Foreskin keratinocyte (primary cell): ENCODE measurements at places on chromosomes 4 and X. TPM values are rescaled to one million over a fixed set of nuclear protein-coding genes. Genes with fewer than 3 reads are reported as not detected.

GRCh38 chr4:32631831-32632230, 1911.7 kb downstream of the PCDH7 start:
- no peak for DNase-seq

GRCh38 chr4:169675825-169676224, 55.4 kb downstream of the CLCN3 start:
- no peak for DNase-seq

Gene RPS3A
- 1,815 and 1,913 TPM in 2 replicates for total RNA-seq

DNA sequence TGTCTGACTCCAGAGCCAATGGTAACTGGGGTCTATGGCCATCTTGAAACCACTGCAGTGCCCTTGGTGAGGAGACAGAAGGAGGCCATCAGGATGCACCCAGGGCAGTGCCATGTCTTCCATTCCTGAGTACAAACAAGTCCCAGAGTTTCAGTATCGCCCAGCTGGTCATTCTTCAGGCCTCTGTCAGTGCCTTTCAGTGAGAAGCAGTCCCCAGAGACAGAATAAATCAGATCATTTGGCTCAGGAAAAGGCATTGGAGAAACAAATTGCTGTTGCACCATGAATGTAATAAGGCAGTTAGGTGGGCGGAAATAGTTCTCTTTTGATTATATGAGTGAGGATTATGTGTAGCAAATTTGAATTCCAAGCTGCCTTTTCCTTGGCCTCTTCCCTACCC, 21.3 kb downstream of the ADGRG4 start:
- no peak for DNase-seq

- peak; percentile 90 for DNase-seq
Observed at GRCh38 chr4:167903291-167903721, 189.0 kb upstream of the ANXA10 start.

GRCh38 chrX:11412715-11413623, 119.8 kb downstream of the AMELX start:
- no peak for DNase-seq

Gene FREM3
- not detected in 2 replicates for total RNA-seq

Gene C1QTNF7
- total RNA-seq: not detected in 2 replicates

DNA sequence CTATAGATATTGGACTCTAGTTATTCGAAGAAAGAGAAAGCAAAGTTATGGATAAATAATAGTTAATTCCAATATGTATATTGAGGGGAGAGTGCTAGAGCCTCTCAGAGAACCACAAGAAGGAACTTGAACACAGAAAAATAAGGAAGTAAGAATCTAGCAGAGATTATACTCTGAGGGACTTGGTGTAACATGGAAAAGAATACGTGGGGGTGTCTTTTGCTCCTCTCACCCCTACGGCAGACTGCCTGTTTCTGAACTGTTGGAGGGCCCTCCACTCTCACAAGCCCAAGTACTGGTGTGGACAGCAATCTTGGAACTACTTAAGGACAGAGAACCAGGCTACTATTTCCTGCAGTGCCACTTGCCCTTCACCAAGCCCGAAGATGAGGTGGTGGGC, 1174.4 kb upstream of the PCDH10 start:
- DNase-seq: no peak

DNA sequence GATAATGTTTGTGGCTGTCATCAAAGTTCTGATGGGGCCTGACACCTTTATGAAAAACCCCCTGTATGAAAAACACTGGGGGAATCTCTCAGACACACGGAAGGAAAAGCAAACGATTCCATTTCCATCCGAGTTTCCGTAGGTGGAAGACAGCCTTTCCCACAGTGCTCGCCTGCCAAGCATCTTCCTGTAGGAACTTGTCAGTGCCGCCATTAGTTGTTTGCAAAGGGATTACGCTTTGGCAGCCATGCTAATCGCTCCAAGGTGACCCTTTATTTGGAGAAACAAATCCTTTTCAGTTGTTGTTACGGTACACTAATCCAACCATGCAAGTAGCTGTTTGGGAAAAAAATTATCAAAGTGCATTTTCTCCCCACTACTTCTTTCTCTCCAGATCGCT, 44.4 kb upstream of the STOX2 start:
- DNase-seq: peak; percentile 38

DNA sequence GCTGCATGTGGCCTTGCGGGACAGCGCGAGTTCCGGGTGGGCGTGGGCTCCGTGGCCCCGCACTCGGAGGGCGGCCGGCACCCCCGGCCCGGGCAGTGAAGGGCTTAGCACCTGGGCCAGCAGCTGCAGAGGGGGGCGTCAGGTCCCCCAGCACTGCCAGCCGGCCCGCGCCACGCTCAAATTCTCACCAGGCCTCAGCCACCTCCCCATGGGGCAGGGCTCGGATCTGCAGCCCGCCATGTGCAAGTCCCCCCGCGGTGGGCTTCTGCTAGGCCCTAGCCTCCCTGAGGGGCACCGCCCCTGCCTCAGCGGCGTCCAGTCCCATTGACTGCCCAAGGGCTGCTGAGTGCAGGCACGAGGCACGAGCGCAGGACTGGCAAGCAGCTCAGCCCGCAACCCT, 2.6 kb upstream of the MCUB start:
- DNase-seq: no peak

DNA sequence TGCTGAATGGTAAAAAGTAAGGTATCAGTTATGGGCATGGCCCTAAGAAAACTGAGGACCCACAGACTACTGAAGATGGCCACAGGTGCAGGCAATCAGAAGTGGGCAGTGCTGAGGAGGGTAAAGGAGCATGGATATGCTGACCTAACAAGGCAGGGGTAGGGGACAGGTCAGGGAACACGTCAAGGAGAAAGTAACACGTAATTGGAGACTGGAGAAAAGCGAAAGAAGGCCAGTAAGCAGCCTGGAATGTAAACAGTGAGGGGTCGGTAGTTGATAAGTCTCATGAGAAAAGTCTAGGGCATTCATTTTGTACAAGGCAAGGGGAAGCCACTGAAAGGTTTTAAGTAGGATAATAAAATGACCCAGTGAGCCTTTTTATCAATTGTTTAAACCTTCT, 153.3 kb downstream of the PRDM5 start:
- peak; percentile 10 for DNase-seq

- DNase-seq: no peak
Observed at GRCh38 chr4:967113-968104, 6.0 kb downstream of the DGKQ start.

DNA sequence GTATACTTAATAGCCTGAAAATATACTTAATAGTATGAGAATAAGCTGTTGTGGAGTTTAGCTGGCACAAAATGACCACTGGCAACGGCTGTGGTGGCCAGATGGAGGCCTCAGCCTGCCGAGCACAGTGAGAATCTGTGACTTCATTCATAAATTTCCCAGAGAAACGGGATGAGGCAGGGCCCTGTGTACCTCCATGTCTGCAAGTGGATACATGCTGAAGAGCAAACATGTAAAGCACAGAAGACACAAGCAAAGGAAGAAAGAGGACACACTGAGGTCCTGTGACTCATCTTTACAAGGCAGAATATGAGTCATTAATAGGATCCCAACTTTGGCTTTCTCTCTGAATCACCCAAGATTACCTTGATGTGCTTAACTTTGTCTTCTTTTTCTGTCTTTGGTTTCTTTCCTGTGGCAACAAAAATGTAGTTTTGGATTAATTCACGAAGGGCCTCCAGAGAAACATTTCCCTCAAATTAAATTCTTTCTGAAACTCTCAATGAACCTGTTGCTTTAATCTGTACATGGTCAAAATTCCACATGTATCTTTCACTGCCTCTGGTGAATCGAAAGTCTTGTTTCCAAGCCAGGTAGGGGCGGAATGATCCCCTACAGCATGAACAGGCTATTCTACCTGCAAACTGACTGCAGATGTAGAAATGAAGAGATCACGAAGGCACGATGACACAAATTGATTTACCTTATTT, 56.4 kb downstream of the IRF2 start:
- peak; percentile 98 for DNase-seq

GRCh38 chr4:156773648-156774357, 197.8 kb downstream of the PDGFC start:
- DNase-seq: peak; percentile 81

Gene OTOP1
- not detected in 2 replicates for total RNA-seq
